Pancreas (tissue), 10 donors: ENCODE measurements at places on chromosomes 3 and 15. TPM values are rescaled to one million over a fixed set of nuclear protein-coding genes. Genes with fewer than 3 reads are reported as not detected.

DNA sequence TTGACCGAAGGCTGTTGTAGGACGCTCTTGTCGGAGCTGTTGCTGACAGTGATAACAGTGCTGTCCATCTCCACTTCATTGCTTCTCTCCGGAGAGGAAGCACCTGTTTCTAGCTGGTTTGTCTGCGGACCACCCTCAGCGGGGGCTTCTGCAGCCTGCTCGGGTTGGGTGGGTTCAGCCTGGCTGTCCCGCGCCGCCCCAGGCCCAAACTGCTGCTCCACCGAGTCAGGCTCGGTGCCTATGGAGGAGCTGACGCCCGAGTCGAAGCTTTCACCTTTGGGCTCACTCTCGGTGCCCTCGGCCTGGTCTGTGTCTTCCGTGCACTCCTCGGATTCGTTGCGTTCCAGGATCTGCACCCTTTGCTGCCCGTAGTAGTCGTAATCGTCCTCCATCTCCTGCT is 56.9 kb downstream of the TIGIT start:
- no peaks in the 10 kb centered on the region for H3K27me3 ChIP-seq
- H3K4me1 ChIP-seq = no peaks in the 10 kb centered on the region
- peak; percentile 49 for DNase-seq
- H3K27ac ChIP-seq = no peak overlapping the region
- H3K4me3 ChIP-seq = no peak overlapping the region

DNA sequence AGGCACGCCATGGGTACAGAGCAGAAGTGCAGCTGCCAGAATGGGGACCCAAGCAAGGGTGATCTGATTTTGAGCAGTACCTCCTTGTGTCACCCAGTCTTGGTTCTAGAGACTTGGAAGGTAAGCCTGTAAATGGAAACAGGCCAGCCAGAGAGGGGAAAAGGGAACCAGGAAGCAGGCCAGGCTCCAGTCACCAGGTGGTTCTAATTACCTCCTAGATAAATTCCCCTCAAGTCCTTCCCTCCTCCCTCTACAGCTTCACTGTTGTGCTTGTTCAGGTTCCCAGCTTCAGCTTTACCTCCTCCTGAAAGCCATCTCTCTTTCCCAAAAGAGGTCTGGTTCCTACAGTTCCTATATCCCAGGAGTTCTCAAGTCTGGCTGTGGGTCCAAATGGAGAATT is 58.8 kb upstream of the SLC7A14 start:
- H3K4me1 ChIP-seq = peaks cover 3% of the 10 kb centered on the region
- no peak overlapping the region for H3K27ac ChIP-seq
- DNase-seq = no peak
- H3K27me3 ChIP-seq = no peaks in the 10 kb centered on the region
- H3K36me3 ChIP-seq = no peaks in the 10 kb centered on the region

DNA sequence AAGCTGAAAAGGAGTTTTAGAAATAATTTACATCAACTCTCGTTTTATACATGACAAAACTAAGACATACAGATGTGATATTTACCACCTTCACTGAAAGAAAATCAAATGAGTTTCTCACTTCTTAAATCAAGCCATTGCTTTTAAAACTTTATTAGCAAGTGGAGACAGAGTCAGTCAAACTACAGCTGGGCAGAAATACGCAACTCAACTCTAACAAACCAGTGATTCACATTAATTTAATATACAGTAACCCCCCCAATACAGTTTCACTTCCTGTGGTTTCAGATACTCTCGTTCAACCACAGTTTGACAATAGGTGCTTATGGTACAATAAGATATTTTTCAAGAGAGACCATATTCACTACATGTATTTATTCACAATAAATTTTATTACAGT is 477.1 kb downstream of the MAGI1 start:
- no peak overlapping the region for H3K4me3 ChIP-seq
- no peaks in the 10 kb centered on the region for H3K4me1 ChIP-seq

- no peaks in the 10 kb centered on the region for H3K4me1 ChIP-seq
- no peak overlapping the region for H3K27ac ChIP-seq
- H3K36me3 ChIP-seq = no peaks in the 10 kb centered on the region
Observed at GRCh38 chr3:7697548-7697947, 804.1 kb upstream of the LMCD1 start.

DNA sequence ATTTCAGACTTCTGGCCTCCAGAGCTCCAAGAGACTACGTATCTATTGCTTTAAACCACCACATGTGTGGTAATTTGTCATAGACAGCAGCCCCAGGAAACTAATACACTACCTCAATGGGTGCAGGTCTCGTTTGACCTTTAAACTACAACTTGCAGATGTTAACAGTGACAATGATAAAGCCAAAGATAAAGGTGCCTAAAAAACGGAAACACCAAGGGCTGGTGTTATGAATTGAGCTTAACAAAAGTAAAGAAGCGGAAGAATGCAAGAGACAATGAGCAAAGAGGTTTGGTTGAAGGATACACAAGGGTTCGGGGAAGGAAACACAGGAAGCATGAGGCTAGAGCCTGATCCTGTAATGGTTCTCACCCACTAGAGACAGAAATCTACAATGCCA is 50.8 kb downstream of the RFTN1 start:
- no peaks in the 10 kb centered on the region for H3K36me3 ChIP-seq
- DNase-seq = no peak
- H3K4me3 ChIP-seq = no peak overlapping the region
- H3K4me1 ChIP-seq = no peaks in the 10 kb centered on the region

DNA sequence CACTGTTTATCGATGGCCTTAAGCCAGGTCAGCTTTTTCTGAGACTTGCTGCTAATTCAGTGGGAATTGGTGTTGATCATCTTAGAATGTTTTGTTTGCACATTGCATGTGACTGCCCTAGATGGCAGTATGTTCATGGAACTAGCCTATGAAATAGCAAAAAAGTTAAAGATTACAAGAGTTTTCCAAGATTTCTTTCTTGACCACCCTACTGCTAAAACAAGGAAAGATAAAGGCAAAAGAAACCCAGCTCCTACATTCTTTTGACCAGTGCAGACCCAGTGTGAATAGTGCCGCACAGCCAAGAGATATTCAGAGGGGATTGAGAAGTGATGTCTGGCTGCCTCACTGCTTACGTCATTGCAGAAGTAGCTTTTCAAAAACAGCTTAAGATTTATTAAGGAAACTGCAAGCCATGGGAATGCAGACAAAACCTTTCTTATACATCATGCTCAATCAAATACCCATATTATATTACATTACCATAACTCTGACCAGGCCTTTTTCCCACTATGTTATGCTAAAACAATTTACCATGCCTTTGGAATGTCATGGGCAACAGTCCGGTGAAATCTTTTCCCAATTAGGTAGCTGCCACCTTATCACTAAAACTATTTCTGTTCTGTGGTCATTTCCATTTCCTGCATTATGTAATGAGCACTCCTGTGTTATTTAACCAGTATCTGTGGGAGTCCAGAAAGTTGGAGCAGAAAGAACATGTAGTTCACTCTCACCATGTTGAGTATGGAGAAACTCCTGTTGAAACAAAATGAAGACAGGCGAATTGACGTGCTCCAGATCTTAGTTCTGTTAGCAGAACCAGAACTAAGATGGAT is 6.0 kb downstream of the PHLDB2 start:
- DNase-seq = no peak
- peaks cover 17% of the 10 kb centered on the region for H3K4me1 ChIP-seq
- no peaks in the 10 kb centered on the region for H3K27me3 ChIP-seq
- H3K4me3 ChIP-seq = no peak overlapping the region
- no peak overlapping the region for H3K27ac ChIP-seq
- no peaks in the 10 kb centered on the region for H3K36me3 ChIP-seq

DNA sequence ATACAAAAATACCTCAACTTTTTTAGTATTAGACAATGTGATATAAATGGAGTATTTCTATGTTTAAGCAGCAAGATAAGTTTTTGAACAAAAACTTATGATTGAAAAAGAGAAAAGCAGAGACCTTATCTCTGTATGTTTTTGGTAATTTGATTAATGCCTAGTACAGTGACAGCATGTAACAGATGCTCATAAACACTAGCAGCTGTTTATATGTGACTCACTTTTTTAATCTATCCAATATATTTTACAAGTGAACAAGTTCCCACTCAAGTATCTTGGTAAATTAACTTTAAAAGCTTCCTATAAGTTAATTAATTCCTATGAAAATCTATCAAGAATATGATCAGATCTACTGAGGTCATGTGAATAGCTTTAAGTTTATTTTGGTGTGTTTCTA is 55.1 kb downstream of the NGLY1 start:
- H3K4me3 ChIP-seq = no peak overlapping the region
- H3K27ac ChIP-seq = no peak overlapping the region
- no peaks in the 10 kb centered on the region for H3K27me3 ChIP-seq

DNA sequence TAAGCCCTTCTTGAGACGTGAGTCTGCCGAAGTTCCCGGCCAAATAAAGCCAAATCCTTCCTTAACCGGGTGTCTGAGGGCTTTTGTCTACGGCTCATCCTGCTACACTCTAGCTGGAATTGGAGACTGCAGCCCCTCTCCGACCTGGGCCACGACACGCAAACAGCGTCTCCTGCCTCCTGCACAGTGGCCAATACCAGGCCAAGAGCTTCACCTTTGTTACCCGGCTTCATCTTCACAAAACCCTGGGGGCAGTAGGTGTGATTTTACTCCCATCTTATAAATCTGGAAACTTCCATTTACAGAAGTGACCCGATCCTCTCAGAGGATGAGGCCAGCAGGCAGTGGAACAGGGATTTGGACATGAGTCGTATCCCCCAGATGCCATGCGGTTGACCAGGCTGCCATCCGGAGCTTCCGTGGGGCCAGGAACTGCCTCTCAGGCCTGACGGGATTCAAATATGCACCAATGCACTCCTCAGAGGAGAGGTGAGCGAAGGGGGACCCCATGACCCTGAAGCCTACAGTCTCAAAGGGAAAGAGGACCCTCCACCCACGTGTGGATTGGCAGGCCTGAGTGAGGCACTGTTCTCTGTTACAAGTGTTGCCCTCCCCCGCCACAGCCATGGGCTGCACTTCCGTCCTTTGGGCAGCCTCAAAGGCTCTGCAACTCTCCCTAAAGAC is 53.2 kb upstream of the KLF13 start:
- H3K27ac ChIP-seq = peak overlapping the region; percentile 70
- no peaks in the 10 kb centered on the region for H3K36me3 ChIP-seq
- H3K4me1 ChIP-seq = no peaks in the 10 kb centered on the region
- H3K4me3 ChIP-seq = no peak overlapping the region
- DNase-seq = no peak

Gene RCCD1
- total RNA-seq = 7.8 TPM

- no peaks in the 10 kb centered on the region for H3K27me3 ChIP-seq
- H3K27ac ChIP-seq = no peak overlapping the region
- peaks cover 11% of the 10 kb centered on the region for H3K4me1 ChIP-seq
- H3K36me3 ChIP-seq = no peaks in the 10 kb centered on the region
Observed at GRCh38 chr3:172549144-172549543, 25.9 kb upstream of the TNFSF10 start.

Gene OR5K2
- not detected for total RNA-seq

DNA sequence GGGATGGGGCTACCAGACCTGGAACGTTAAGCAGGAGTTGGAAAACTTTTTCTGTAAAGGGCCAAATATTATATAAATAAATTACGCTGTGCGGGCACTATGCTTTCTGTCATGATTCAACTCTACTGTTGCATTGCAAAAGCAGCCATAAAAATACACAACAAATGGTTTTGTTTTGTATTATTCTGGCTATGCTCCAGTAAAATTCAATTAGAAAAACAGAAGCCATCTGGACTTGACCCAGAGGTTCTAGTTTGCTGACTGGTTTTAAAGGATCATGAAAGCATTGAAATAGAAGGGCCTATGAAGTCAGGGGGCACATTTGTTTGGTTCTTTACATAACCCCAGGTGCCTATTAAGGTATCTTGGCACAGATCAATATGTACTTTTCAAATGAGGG is 647.4 kb upstream of the LMCD1 start:
- DNase-seq = no peak
- no peaks in the 10 kb centered on the region for H3K36me3 ChIP-seq
- H3K4me3 ChIP-seq = no peak overlapping the region
- H3K27me3 ChIP-seq = no peaks in the 10 kb centered on the region
- H3K27ac ChIP-seq = no peak overlapping the region
- H3K4me1 ChIP-seq = no peaks in the 10 kb centered on the region
